Left cardiac atrium (tissue), 4 donors: ENCODE measurements at places on chromosomes 6 and 20.
A peak's percentile ranks its signal among the peaks of the same experiment; 100 is the strongest.

GRCh38 chr6:69128411-69128810 lies 493.3 kb downstream of the ADGRB3 start:
- DNase-seq: no peak

- no peak for DNase-seq
Observed at GRCh38 chr6:13146442-13146841, 181.9 kb downstream of the TBC1D7 start.

GRCh38 chr6:122429323-122429722 lies 29.9 kb downstream of the HSF2 start:
- no peak for DNase-seq

DNA sequence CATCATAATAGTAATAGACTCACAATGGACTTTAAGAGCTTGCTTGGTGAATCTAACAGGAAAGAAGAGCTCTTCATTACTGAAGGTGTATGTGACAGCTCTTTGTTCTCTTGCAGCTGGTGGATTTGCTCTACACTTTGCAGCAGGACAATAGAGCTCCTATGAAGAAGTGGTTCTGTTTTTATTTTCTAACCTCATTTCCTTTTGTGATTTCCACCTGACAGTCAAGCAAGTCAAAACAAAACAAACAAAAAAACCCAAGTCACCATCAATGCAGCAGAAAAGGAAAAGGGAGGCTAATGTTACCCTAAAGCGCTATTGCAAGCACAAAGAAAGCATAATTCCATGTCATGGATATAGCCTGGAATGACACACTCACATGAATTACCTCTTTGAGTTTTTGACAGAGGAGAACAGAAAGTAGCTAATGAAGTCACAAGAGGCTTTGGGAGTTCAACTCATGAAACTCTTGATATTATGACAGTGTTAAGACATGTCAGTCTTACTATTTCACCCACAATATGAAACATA lies 1188.1 kb downstream of the EPHA7 start:
- no peak for DNase-seq

- no peak for DNase-seq
Observed at GRCh38 chr6:45094831-45095230, 233.3 kb upstream of the RUNX2 start.

GRCh38 chr6:139135578-139136545 lies 982 bp downstream of the HECA start:
- DNase-seq: peak; percentile 77

DNA sequence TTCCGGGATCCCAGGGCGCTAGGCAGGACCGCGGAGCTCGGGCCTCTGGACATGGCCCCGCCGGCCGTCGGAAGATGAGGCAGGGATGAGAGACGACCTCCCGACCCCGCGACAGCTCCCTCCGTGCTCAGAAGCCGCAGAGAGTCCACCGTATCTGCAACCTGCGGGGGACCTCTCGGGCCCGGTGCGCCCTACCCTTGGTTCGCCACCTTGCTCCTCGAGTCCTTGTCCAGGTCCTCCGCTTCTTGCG lies 301 bp downstream of the PPP1R3D start:
- DNase-seq: peak; percentile 49

- peak; percentile 62 for DNase-seq
Observed at GRCh38 chr6:17600527-17601385, 654 bp downstream of the FAM8A1 start.

DNA sequence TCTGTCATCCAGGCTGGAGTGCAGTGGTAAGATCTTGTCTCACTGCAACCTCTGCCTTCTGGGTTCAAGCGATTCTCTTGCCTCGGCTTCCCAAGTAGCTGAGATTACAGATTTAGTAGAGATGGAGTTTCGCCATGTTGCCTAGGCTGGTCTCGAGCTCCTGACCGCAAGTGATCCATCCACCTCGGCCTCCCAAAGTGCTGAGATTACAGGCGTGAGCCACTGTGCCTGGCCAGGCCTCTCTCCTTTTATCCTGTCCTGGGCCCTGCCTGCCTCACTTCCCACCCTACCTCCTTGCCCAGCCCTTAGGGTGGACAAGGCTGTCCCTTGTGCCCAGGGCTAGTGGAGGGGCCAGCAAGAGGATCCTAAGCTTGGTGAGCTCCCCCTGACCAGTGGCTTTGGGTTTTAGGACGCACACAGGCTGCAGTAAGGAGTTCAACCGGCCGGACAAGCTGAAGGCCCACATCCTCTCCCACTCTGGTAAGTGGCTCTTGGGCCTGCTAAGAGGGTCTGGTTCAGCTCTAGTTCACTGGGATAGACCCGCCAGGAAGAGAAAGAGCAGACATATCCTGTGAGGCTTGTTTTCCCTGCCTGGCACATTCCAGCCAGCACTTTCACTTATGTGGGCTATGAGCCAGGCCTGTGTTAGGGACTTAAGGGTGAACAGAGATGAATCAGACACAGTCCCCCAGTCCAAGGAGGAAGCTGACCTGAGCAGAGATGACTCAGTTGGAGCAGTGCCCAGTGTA lies 21.9 kb upstream of the CHMP4B start:
- peak; percentile 70 for DNase-seq
